ENCODE measurements at places on chromosomes 16 and 17.

DNA sequence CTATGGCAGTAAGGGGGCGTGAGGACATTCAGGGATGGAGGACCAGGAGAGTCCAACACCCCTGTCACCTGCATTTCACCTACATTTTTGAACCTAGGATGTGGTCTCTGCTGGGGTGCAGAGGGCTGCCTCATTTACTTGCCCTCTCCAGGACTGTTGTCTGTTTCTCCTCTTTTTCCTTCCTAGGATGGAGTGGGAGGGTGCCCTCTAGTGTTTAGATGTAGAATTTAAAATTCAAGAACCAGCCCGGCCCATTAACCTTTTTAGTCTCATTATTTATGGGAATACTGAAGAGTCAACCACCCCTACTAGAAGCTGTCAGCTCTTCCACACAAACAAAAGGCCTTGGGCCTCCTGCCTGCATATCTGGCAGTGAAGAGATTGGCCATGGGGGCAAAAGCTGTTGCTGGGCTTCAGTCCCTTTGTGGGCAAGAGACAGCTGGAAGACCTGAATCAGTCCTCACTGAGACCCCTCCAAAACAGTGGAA lies 2.5 kb upstream of the STARD3 start:
- DNase-seq, result no peak

GRCh38 chr16:85062845-85063244 lies 35.2 kb downstream of the KIAA0513 start:
- DNase-seq, result no peak

DNA sequence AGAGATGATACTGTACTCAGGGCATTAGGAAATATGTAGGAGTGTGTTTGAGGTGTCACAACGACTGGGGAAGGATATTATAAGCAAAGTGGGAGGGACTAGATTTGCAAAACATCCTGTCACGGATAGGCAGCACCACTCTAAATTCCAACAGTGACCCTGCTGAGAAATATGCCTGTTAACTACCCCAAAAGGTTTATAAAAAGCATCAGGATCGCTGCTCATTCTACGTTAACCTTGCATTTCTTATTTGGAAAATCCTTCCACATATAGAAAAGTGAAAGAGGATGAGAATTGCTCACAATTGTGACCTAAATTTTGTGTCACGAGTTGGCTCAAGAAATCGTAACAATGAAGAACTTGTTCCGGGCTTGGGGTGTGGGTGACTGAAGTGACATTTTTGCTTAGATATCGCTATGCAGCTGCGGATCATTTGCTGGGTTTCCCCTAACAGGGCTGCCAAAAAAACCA lies 51.6 kb downstream of the N4BP1 start:
- DNase-seq, result no peak

- DNase-seq, result no peak
These were observed 6.5 kb downstream of the IRX5 start for GRCh38 chr16:54936979-54937670.

- DNase-seq, result no peak
These were observed 71.3 kb downstream of the FTO start for GRCh38 chr16:53775106-53775820.

- DNase-seq, result peak; percentile 61
These were observed 17.7 kb downstream of the PSMD11 start for GRCh38 chr17:32461853-32462617.

DNA sequence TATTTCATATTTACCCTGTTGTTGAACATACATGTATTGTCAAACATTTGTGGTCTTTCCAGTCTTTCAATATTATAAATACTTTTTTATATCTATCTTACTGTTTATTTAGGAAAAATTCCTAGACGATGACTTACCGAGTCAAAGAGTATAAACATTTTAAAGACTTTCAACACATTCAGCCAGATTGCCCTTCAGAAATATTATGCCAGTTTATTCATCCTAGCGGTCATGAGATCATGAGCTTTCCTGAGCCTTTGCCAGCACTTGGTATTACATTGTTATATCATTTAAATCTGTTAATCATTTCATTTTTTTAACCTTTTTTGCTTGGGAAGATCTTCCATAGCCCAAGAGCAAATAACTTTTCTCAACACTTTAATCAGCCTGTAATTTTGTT lies 197.4 kb downstream of the SPECC1 start:
- DNase-seq, result no peak

GRCh38 chr17:773467-774312 lies 8.4 kb downstream of the GLOD4 start:
- no peak for DNase-seq

- no peak for DNase-seq
These were observed 26.2 kb downstream of the C16orf78 start for GRCh38 chr16:49399594-49400364.

GRCh38 chr17:17621254-17621653 lies 29.7 kb upstream of the PEMT start:
- no peak for DNase-seq

DNA sequence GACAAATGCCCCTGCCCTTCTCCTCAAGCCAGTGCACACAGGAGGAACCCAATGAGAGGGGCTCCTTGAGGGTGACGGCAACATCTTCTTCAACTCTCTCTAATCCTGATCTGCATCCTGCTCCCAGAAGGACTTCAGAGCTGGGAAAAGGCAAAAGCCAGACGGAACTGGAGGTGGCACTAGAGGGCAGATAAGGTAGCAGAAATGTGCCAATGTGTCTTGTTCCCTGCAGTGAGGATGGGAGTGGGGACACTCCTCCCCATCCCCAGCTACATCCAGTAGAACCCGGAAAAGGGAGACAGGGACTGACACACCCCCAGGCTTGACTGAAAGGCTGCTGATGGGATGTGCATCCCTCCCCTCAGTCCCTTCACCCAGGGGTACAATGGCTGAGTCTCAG lies 28.5 kb downstream of the SRCIN1 start:
- no peak for DNase-seq

- no peak for DNase-seq
These were observed 36.6 kb upstream of the EMP2 start for GRCh38 chr16:10616756-10617640.

DNA sequence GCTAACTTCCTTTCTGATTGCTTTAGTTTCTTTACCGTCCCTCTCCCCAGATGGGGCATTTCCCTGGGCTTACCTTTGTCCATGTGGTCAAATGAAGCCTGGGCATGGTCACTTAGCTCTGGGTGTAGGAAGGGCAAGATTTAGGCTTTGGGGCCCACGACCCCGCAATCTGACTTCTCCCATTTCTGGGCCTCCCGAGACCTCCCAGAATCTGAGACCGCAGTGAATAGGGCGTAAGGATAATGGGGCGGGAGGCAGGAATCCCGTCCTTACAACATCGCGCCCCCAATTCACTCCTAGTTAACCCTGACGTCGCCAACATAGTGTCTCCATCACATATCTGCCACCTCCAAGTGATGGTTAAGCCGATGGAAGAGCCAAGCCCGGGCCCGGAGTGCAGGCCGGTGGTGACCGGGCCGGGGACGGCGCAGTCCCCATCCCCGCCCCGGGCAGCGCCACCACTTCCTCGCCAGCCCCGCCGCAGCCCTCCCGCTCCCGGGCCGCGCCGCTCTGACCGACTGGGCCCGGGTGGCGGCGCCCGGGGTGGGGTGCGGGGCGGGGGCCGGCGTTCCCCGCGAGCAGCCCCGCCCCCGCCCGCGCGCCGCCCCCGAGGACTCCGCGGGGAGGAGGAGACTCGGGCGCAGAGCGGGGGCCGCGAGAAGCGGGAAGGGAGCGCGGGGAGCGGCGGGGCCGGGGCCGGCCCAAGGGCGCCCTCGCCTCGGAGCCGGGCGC lies at the start of gene RHBDL3:
TSS of gene RHBDL3 (plus strand) at position 641 of the 732 bp plus-strand sequence. CDS start 358 bp downstream, outside the sequence.
- no peak for DNase-seq

DNA sequence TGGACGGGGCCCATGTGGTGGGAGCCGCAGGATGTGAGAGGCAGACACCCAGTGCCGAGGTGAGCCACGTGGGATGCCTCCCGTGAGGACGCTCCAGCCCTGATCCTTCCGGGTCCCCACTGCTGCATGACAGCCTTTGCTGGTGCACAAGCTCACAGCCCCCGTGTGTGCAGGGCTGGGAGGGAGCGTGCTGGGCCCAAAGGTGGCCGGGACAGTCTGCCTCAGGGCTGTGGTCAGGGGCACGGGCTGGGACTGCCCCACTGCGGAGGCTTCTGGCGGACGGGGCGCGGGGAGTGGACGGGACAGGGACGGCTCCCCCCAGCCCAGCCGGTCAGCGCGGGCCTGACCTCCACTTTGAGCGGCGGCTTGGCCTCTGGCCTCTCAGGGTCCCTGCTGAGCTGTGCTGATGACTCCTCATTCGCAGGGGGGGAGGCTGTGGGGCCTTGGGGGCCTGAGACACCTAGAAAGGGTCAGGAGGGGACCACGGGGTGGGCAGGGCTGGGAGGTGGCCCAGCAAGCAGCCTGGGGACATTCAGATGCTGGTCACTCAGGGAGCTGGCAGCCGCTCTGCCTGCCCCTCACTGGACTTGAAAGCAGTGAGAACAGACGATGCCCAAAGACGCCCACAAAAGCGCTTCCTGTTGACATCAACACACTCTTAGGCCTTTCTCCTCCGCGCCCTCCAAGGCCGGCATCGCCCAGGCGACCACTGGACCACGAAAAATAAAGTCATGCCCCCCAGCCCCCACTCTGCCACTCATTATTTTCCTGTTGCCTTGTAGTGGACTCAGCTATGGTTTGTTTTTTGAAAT lies 9.3 kb upstream of the METRNL start:
- DNase-seq, result no peak

DNA sequence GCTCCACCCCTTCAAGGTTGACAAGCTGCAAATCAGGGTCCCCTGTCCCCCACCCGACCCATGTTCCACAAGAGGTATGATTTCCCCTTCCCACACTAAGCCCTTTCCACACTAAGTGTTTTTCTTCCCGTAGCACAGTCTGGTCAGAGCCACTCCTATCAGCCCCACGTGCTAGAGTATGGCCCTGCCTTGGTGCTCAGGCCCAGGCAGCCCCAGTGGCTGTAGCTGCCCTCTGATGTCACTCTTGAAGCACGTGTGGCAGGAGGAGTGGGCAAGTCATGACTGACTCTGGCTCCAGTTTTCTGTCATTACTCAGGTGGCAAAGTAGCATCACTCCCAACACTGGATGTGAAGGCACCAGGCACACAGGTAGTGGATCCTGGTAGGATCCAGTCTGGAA lies 35.4 kb upstream of the ERN1 start:
- no peak for DNase-seq

DNA sequence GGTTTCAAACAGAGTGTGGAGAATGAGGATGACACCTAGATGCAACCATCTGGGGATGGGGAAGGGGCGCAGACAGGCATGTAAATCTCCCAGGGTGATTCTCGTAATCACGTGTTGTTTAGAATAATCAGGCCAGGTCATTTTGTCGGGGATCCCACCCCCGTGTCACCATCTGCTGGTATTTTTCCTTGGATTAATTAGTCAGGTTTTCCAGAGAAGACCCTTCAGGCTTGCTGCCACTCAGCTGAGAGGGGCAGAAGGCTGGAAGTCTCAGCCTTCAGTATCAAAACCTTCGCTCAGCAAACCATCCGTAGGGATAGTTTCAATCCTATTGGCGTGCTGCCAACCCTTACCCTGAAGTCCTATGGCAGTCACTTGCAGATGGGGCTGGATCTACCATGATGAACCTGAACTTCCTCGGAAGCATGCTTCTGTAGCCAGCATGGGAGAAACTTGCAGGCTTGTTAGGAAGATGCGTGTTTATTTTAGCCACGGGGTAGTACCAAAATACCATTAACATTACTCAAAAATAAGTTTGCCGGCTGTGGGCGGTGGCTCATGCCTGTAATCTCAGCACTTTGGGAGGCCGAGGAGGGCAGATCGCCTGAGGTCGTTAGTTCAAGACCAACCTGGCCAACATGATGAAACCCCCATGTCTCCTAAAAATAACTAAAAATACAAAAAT lies 7.5 kb upstream of the ADCY9 start:
- no peak for DNase-seq

DNA sequence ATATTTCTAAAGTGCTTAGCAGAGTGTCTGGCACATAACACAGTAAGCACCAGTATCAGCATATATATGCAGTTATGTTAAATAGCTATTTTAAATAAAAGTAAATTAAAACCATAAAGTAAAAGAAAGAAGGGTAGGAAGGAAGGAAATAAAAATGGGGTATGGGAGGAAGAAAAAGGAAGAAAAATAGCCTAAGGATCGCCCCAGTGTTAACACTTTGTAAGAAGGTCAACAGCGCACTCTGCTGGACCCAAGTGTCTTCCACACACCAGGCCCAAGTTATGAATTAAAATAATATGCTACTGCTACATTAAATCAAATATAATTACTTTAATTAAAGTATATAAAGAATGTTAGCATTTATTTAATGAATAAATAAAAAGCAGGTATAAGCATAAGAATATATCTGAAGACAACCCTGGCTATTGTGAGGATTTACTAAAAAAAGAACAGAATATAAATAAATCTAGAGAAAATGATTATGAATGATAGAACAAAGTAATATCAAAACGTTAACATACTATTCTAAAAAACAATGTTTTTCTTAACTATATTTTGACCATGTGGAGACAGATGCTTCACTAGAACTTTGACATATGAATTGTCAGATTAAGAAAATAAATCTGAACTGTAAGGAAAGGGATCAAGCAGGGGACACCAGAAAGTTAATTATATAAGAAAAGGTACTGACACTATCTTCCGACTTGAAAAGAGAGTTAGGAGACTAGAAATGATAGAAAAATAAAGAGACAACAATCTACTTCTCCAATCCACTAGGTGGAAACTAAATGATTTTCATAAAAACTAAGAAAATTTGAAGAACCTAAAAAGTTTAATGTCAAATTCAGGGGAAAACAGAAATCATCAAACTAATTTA lies 25.9 kb downstream of the BRIP1 start:
- DNase-seq, result no peak

DNA sequence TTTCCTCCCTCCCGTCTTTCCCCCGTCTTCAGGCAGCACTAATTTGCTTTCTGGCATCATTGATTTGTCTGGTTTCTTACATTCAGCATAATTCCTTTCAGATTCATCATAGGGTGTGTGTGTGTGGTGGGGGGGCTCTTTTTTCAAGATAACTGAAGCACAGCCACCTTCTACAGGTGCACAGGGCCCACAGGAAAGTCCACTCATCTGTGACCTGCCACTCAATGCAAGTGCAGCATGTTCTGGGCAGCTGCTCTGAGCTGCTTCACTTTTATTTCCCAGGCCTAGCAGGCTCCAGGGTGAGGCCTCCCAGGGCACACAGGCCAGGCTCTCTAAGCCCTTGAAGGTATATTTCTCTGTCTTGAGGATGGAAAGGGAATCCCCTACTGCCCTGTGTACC lies 35.2 kb upstream of the MYH10 start:
- no peak for DNase-seq

DNA sequence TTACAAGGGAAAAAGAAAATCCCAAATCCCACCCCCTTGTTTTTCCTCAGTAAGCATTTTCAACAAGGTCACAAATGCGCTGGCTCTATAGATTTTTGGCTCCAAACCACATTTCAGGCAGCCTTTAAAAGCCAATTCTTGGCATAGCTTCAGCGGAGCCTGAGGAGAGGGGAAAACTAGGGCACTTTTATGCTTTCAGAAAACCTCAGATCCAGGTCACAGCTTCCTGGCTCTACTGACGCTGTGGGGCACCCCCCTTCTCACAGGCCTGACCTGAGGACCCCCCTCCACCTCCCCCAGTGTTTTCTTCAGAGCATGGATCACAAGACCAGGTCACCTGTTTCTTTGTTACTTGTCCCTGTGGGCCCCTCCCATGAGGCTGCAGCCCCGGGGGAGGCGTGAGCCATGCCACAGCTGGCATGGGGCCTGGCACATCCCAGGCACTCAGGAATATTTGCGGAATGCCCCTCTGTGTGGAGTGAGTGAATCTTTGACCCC lies 30.1 kb upstream of the MTSS2 start:
- DNase-seq, result no peak
